ENCODE measurements at places on chromosomes 11 and 22. TPM values are rescaled to one million over a fixed set of nuclear protein-coding genes. Genes with fewer than 3 reads are reported as not detected.
A peak's percentile ranks its signal among the peaks of the same experiment; 100 is the strongest.

GRCh38 chr11:74004759-74005615, 3.9 kb downstream of the UCP3 start:
- no peak overlapping the region for H3K4me3 ChIP-seq
- H3K4me1 ChIP-seq: peaks cover 24% of the 10 kb centered on the region
- no peaks in the 10 kb centered on the region for H3K27me3 ChIP-seq
- H3K36me3 ChIP-seq: peaks cover 13% of the 10 kb centered on the region
- peak overlapping the region; percentile 53 for H3K27ac ChIP-seq
- DNase-seq: peak; percentile 93

DNA sequence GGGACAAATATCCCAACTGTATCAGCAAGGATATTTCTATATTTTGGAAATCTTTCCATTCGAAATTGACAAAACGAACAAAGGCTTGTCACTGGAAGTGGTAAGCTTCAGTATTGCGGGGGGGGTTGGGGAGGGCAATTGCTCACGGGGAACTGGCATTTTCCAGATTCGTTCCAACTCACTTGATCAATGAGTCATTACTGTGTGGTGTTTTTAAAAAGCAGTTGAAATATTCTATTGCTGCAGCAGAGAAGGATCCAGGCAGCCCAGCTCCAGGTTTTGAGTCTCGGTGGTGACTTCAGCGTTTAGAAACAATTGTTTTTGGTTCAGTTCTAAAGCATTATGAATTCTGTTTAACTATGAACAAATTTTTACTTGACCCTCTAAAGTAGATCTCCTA, 33.8 kb upstream of the FBLN1 start:
- no peak overlapping the region for H3K4me3 ChIP-seq
- no peak for DNase-seq
- no peak overlapping the region for H3K27ac ChIP-seq
- no peaks in the 10 kb centered on the region for H3K4me1 ChIP-seq
- H3K27me3 ChIP-seq: no peaks in the 10 kb centered on the region

DNA sequence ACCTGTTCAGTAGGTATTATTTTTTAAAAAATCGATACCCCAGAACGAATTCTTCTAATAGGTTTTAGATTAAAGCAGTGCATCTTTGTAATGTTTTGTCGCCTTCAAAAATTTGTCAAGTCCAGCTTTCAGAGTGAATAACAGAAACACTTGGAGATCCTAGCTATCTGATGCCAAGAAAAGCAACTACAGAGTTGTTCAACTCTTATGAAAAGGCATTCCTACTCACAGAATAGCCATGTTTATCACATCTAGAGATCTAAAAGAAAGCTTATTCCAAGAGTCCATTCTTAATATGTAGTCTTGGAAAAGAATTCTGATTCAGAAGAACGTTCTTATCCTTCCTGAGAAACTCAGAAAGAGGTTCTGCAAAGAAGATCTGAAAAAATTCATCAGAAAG, 268.5 kb downstream of the TTC28 start:
- H3K27ac ChIP-seq: no peak overlapping the region
- H3K27me3 ChIP-seq: no peaks in the 10 kb centered on the region
- no peak for DNase-seq

- H3K27ac ChIP-seq: peak overlapping the region; percentile 21
- no peak overlapping the region for H3K4me3 ChIP-seq
- no peaks in the 10 kb centered on the region for H3K4me1 ChIP-seq
- no peak for DNase-seq
- H3K36me3 ChIP-seq: no peaks in the 10 kb centered on the region
- no peaks in the 10 kb centered on the region for H3K27me3 ChIP-seq
Observed at GRCh38 chr22:21719024-21719423, 16.6 kb downstream of the YPEL1 start.

DNA sequence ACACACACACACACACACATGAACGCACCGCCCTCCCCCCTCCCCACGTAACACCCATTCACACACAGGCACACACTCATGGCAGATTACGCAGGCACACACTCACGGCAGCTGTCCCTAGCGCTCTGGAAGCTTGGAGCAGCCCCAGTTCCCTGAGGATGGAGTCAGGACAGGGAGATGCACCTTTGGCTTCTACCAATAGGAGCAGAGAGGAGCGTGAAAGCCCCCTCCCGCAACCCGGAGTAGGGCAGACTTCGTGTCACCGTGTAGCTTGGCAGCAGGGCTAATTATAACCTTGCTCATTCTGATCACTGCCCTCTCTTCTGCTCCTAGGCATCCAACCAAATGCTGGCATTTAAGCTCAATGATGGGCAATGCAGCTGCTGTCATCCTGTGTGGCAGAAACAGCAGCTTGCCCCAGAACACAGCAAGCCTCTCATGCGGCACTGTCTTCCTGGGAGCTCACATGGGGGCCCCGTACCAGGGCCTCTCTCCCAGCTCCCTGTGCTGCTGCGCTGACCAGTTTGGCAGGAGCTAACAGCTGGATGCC, 31.9 kb downstream of the ANKK1 start:
- DNase-seq: peak; percentile 58
- no peaks in the 10 kb centered on the region for H3K4me1 ChIP-seq
- no peaks in the 10 kb centered on the region for H3K36me3 ChIP-seq
- no peak overlapping the region for H3K4me3 ChIP-seq
- H3K27ac ChIP-seq: no peak overlapping the region

- DNase-seq: no peak
- no peaks in the 10 kb centered on the region for H3K36me3 ChIP-seq
- H3K4me3 ChIP-seq: no peak overlapping the region
- no peak overlapping the region for H3K27ac ChIP-seq
Observed at GRCh38 chr22:33539202-33539901, 380.9 kb downstream of the LARGE1 start.

NPAT gene
- 33.2 TPM for total RNA-seq

JAM3 gene
- 27.2 TPM for total RNA-seq
